Activated T-cell treated with anti-CD3 and anti-CD28 coated beads, Interleukin-2, amount 50 U/mL, for 24 hours (primary cell): ENCODE measurements at places on chromosomes 2 and 18.

GRCh38 chr2:188322569-188323551, 31.2 kb downstream of the GULP1 start:
- no peaks in the 10 kb centered on the region for H3K4me1 ChIP-seq
- H3K27ac ChIP-seq = no peak overlapping the region
- H3K27me3 ChIP-seq = no peaks in the 10 kb centered on the region
- no peak overlapping the region for H3K4me3 ChIP-seq

DNA sequence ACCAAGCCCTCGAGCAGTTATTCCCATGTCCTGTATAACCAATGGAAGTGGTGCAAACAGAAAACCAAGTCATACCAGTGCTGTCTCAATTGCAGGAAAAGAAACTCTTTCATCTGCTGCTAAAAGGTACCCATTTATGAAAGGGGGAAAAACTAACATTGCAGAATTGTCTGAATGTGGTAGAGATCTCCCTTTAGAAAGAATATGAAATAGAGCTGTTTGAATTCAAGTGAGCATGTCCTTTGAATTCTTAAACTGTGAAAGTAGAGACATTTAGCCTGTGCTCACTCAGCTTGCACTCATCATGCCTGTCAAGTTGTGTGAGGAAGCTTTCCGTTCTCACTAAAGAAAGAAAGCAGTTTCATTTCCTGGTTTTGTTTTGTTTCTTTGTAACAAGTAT, 87.4 kb downstream of the EML4 start:
- H3K27me3 ChIP-seq = no peaks in the 10 kb centered on the region
- peaks cover 62% of the 10 kb centered on the region for H3K36me3 ChIP-seq
- DNase-seq = no peak
- H3K4me3 ChIP-seq = no peak overlapping the region

- H3K27me3 ChIP-seq = no peaks in the 10 kb centered on the region
- no peak overlapping the region for H3K4me3 ChIP-seq
Measured at GRCh38 chr2:36859366-36859792, 107.0 kb downstream of the STRN start.

DNA sequence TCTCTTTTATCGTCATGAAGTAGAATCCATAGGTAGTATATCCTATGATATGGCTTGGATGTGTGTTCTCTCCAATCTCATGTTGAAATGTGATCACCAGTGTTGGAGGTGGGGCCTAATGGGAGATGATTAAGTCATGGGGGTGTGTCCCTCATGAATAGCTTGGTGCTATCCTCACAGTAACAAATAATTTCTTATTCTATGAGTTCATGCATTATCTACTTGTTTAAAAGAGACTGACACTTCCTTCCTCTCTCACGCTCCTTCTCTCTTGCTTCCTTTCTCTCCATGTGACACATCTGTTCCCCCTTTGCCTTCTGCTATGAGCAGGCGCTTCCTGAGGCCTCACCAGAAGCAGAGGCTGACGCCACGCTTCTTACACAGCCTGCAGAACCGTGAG, 165.6 kb downstream of the MREG start:
- DNase-seq = no peak
- no peak overlapping the region for H3K4me3 ChIP-seq
- H3K4me1 ChIP-seq = no peaks in the 10 kb centered on the region
- H3K27me3 ChIP-seq = no peaks in the 10 kb centered on the region

DNA sequence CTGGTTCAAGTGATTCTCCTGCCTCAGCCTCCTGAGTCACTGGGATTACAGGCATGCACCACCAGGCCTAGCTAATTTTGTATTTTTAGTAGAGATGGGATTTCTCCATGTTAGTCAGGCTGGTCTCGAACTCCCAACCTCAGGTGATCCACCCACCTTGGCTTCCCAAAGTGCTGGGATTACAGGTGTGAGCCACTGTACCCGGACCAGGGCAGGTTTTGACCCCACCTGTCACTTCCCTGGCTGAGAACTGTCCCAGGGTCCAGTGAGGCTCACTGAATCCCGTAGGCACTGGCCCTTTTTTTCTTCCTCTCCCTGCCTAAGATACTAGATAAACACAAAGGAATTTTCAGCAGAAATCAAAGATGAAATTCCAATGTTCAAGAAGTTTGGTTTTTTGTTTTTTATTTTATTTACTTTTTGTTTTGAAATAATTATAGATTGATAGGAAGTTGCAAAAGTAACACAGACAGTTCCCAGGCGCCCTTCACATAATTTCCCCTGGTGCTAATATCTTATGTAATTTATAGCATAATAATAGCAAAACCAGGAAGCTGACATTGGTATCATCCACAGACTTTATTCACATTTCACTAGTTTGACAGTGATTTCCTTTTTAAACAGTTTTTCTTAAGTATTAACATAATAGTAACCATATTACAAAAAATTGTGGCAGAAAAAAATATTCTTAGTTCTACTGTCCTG, 52.4 kb upstream of the B3GNT7 start:
- peaks cover 2% of the 10 kb centered on the region for H3K27me3 ChIP-seq
- no peaks in the 10 kb centered on the region for H3K4me1 ChIP-seq
- no peak overlapping the region for H3K4me3 ChIP-seq
- H3K27ac ChIP-seq = no peak overlapping the region
- DNase-seq = no peak

GRCh38 chr2:37568565-37568964, 102.9 kb downstream of the CDC42EP3 start:
- DNase-seq = no peak
- H3K36me3 ChIP-seq = no peaks in the 10 kb centered on the region
- H3K27ac ChIP-seq = peak overlapping the region; percentile 52

DNA sequence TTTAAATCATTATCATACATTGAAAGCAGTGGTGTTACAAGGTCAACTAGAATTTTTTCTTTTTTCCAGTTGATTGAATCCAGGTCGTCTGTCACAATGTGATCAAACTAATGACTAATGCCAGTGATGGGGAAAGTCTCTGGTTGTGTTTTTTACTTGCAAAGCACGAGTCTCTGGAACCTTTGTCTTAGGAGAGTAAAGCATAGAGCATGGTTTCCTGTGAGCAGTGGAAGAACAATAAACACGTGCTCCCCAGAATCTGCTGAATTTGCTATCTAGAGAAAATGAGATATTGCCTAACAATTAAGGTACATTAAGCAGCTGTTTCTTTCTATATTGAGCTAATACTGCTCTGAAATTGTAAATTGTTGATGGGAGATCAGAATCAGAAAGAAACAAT, 1332.4 kb upstream of the TMEFF2 start:
- H3K4me3 ChIP-seq = no peak overlapping the region
- no peaks in the 10 kb centered on the region for H3K27me3 ChIP-seq
- no peak overlapping the region for H3K27ac ChIP-seq
- no peaks in the 10 kb centered on the region for H3K4me1 ChIP-seq

GRCh38 chr2:10285191-10285555, 17.5 kb upstream of the HPCAL1 start:
- peaks cover 9% of the 10 kb centered on the region for H3K4me1 ChIP-seq
- H3K36me3 ChIP-seq = no peaks in the 10 kb centered on the region
- no peak overlapping the region for H3K27ac ChIP-seq
- no peak overlapping the region for H3K4me3 ChIP-seq
- H3K27me3 ChIP-seq = no peaks in the 10 kb centered on the region
- DNase-seq = no peak

DNA sequence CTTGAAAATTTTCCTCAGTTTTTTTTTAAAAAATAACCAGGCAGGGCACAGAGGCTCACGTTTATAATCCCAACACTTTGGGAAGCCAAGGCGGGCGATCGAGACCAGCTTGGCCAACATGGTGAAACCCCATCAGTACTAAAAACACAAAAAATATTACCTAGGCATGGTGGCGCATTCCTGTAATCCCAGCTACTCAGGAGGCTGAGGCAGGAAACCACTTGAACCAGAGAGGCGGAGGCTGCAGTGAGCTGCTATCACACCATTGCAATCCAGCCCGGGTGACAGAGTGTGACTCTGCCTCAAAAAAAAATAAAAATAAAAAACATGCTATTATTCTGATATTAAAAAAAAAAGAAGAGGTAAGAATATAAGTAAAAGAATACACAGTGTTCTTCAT, 191.0 kb downstream of the ZEB2 start:
- peak overlapping the region; percentile 1 for H3K27ac ChIP-seq
- peaks cover 35% of the 10 kb centered on the region for H3K36me3 ChIP-seq
- no peak for DNase-seq
- H3K4me1 ChIP-seq = peaks cover 76% of the 10 kb centered on the region

DNA sequence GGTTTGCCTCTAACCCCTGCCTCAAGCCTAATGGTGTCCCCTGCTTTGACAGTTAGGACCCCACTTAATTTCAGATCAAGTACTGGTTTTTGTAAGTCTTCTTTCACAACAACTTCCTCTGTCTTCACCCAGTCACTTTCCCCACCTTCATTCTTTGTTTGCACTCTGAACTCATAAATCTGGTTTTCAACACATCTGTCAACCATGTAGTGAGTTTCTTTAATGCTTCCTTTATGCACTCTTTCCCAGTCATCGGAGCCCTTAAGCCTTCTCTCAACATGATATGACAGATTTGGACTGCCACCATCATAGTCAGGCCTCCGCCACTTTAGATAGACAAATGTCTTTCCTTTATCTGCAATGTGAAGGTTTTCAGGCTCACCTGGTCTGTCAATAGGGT, 109.1 kb downstream of the PLEKHA3 start:
- no peaks in the 10 kb centered on the region for H3K27me3 ChIP-seq
- peaks cover 96% of the 10 kb centered on the region for H3K36me3 ChIP-seq
- no peaks in the 10 kb centered on the region for H3K4me1 ChIP-seq
- DNase-seq = no peak
